Esophagus squamous epithelium (tissue), 5 donors: ENCODE measurements at places on chromosomes 6 and 20. TPM values are rescaled to one million over a fixed set of nuclear protein-coding genes. Genes with fewer than 3 reads are reported as not detected.

GRCh38 chr6:148069256-148069655 lies 273.4 kb upstream of the SASH1 start:
- H3K27ac ChIP-seq: no peak overlapping the region
- no peaks in the 10 kb centered on the region for H3K27me3 ChIP-seq
- no peaks in the 10 kb centered on the region for H3K36me3 ChIP-seq
- no peak for DNase-seq
- peaks cover 6% of the 10 kb centered on the region for H3K4me1 ChIP-seq
- no peak overlapping the region for H3K4me3 ChIP-seq

Gene DEF6
- 38.0 TPM for total RNA-seq

GRCh38 chr6:158954753-158955152 lies 45.2 kb downstream of the RSPH3 start:
- H3K4me1 ChIP-seq: peaks cover 3% of the 10 kb centered on the region
- no peak overlapping the region for H3K27ac ChIP-seq
- H3K27me3 ChIP-seq: no peaks in the 10 kb centered on the region
- H3K4me3 ChIP-seq: no peak overlapping the region
- DNase-seq: no peak

DNA sequence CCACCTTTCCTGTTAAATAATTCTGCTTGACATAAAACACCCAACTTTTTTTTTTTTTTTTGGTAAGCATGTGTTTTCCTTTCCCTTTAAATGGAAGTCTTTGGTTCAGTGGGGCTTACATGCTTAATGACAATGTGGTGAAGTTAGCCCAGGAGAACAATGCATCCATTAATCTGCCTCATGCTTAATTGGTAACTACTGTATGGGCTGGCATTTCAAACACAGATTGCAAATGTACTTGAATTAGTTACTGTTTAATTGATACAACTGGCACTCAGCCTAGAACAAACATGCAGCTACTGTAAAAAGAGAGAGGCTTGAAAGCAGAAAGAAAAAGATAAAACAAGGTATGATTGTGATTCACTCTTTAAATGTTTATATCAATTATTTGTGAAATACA lies 483.6 kb upstream of the NOX3 start:
- H3K27ac ChIP-seq: no peak overlapping the region
- no peaks in the 10 kb centered on the region for H3K36me3 ChIP-seq
- H3K4me3 ChIP-seq: no peak overlapping the region
- DNase-seq: no peak
- no peaks in the 10 kb centered on the region for H3K27me3 ChIP-seq
- no peaks in the 10 kb centered on the region for H3K4me1 ChIP-seq

DNA sequence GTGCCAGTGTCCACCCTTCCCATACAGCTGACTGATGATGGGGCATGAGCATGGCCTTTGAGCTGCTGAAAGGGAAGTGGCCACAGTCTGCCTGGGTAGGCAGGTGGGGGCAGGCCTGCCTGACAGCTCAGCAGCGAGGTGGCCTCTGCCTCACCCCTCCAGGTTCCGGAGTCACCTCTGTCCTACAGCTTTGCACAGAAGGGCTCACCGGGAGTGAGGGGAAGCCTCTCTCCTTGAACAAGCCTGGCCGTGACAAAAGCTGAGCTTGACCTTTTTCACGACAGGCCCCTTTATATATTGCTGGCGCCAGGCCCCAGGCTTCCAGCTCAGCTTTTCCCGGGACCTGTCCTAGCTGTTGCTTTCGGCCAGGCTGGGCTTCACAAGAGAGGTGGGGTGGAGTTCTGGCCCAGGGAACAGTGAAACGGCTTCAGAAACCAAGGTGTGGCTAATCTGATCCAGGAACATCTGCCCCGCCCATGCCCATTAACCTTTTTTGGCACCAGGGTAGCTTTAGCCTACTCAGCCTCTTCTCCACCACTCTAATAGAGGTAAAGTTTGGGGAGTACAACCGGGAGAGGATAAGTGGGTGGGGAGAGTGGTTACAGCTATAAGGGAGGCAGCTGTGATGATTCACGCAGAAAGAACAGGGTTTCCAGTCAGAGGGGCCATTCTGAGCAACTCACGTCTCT lies 42.9 kb downstream of the C6orf132 start:
- peaks cover 46% of the 10 kb centered on the region for H3K4me1 ChIP-seq
- H3K27me3 ChIP-seq: no peaks in the 10 kb centered on the region
- H3K36me3 ChIP-seq: peaks cover 7% of the 10 kb centered on the region
- no peak overlapping the region for H3K4me3 ChIP-seq

Gene TNNC2
- not detected for total RNA-seq

GRCh38 chr6:137823826-137824555 lies 43.1 kb upstream of the TNFAIP3 start:
- peak overlapping the region; percentile 70 for H3K27ac ChIP-seq
- no peak overlapping the region for H3K4me3 ChIP-seq
- no peaks in the 10 kb centered on the region for H3K27me3 ChIP-seq
- DNase-seq: no peak
- no peaks in the 10 kb centered on the region for H3K36me3 ChIP-seq
- H3K4me1 ChIP-seq: no peaks in the 10 kb centered on the region

- H3K27ac ChIP-seq: no peak overlapping the region
- H3K4me3 ChIP-seq: no peak overlapping the region
- H3K4me1 ChIP-seq: peaks cover 43% of the 10 kb centered on the region
- no peaks in the 10 kb centered on the region for H3K36me3 ChIP-seq
- peaks cover 17% of the 10 kb centered on the region for H3K27me3 ChIP-seq
- DNase-seq: no peak
These were observed 24.5 kb upstream of the SMOC2 start for GRCh38 chr6:168416531-168416930.

Gene DLK2
- total RNA-seq: 16.5 TPM
